A172 (cell line): ENCODE measurements at places on chromosomes 5 and 9. TPM values are rescaled to one million over a fixed set of nuclear protein-coding genes. Genes with fewer than 3 reads are reported as not detected.

- no peak for DNase-seq
Observed at GRCh38 chr5:27220752-27221151, 182.4 kb upstream of the CDH9 start.

DNA sequence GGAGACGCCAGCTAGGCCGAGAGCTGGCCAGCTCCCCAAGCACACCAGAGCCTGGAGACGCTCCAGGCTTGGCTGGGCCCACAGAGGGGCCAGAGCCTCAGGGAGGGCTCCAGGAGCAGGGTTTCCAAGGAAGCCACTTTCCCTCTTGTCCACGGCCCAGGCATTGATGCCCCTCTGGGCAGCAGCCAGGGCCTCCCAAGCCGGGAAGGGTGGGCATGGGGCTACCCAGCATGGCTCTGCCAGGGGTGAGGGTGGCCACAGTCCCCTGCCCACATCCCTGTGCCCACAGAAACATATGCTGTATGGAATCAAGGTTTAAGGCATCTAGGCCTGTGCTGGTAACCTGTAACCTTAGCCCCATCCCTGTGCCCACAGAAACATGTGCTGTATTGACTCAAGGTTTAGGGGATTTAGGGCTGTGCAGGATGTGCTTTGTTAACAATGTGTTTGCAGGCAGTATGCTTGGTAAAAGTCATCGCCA, 1.5 kb upstream of the DPP7 start:
- no peak for DNase-seq

GRCh38 chr5:178548746-178549145, 41.4 kb downstream of the COL23A1 start:
- no peak for DNase-seq

DNA sequence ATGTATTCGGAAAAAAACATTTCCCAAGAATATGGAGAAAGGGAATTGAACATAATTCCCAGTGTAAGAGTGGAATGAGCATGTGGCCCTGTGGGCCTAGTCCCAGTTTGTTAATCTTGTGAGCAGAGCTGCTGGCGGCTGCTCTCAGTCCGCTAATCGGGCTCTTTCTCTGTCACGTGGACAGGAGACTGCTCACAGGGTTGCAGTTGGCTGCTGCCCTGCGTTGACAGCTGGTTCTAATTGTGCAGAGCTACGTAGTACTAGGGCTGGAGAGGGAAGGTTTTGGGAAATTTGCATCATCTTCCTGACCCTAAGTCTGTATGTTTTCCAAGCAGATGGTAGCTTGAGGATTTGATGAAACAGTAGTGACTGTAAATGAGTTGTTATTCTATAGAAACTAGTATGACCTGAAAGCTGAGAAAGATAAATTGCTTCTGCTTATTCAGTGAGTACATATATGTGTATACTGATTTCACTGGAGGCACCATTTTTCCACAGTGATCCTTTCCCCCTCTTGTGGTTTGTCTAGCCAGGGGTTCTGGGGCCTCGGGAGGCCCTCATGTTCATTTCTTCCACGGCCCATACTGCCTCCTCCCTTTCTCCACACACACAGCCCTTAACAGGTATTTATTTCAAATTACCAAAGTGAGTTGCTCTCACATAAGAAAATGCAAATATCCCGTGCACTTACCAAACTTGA, 100.6 kb downstream of the ANGPTL2 start:
- DNase-seq, result no peak

GRCh38 chr9:106772523-106773290, 90.3 kb upstream of the ZNF462 start:
- no peak for DNase-seq

DNA sequence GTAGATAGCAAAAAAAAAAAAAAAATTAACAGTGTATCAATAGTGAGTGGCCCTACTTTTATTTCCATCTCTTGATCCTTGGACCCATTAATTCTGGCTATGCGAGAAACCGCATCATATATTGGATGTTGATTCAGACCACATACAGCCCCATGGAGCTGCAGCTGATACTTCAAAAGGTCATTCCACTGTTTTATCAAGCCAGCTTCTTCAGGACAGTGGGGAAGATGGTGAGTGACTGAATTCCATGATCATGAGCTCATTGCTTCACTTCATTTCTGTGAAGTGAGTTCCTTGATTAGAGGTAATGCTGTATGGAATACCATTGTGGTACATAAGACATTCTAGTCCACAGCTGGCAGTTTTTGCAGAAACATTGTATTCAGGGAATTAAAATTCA, 222.9 kb upstream of the MEF2C start:
- DNase-seq, result peak; percentile 16

DNA sequence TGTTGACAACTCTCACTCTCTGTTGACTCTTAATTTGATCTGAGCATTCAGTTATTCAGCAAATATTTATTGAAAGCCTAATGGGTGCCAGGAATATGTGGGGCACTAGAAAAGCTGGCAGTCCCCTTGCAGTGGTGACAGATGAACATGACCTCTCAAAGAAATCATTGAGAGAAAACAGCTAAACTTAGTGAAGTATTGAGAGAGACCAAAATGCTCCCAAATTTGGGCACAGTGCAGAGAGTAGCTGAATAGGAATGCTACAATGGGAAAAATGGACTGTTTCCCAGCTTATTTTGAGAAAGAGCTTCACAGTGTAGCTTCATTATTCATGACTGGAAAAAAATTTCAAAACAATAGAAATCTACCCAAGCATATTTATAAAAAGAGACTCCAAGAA, 257.9 kb downstream of the SGCD start:
- DNase-seq, result no peak

DNA sequence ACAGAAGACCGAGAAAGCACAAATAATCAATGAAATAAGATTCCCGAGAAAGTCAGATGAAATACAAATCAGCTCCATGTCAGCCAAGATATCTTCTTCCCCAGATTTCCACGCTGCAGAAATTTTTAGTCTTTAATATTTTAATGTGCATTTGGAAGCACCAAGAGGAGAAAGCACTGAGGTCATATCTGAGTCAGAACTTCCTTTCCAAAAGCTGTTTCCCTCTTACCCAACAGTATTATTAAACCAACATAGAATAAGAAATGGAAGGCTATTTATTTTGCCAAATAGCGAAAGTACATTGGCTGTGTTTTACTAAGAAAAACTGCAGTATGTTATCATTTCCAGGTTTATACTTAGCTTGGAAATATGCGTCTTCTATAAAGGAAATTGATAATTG, 772.1 kb upstream of the CDH9 start:
- DNase-seq, result peak; percentile 26

- no peak for DNase-seq
Observed at GRCh38 chr5:173866858-173867679, 21.1 kb upstream of the CPEB4 start.

Gene GPR151
- total RNA-seq, result not detected in 2 replicates

DNA sequence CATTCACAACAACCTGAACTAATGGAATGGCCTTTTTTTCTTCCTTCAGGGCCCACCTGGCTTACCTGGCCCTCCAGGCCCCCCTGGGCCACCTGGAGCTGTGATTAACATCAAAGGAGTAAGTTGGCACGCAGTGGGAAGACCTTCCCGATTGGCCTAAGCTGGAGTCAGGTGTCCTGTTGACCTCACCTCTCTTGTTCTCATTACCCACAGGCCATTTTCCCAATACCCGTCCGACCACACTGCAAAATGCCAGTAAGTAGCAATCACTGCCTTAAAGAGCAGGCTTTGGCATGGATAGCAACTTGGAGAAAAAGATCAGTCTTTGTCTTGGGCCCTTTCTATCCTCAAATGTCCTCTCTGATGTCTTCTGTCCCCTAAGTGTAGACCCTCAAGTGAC, 55.3 kb upstream of the TGFBR1 start:
- DNase-seq, result no peak

Gene SIMC1
- 11.8 and 13.2 TPM in 2 replicates for total RNA-seq

Gene KYAT1
- 15.5 and 19.5 TPM in 2 replicates for total RNA-seq

Gene CAMK4
- total RNA-seq, result 8.1 and 12.9 TPM in 2 replicates

- DNase-seq, result peak; percentile 23
Observed at GRCh38 chr9:18791074-18791473, 241.9 kb downstream of the SAXO1 start.

GRCh38 chr5:80569961-80570786, at the start of gene ANKRD34B:
TSS of gene ANKRD34B (minus strand) at chr5:80570280. CDS start at chr5:80560019, 10,261 bp downstream.
- no peak for DNase-seq

- no peak for DNase-seq
Observed at GRCh38 chr9:16103620-16104397, 551.0 kb downstream of the CCDC171 start.

GRCh38 chr9:616694-617093, 224.8 kb upstream of the DMRT1 start:
- no peak for DNase-seq

GRCh38 chr5:1524799-1525623, 1.3 kb upstream of the LPCAT1 start:
- DNase-seq, result no peak

DNA sequence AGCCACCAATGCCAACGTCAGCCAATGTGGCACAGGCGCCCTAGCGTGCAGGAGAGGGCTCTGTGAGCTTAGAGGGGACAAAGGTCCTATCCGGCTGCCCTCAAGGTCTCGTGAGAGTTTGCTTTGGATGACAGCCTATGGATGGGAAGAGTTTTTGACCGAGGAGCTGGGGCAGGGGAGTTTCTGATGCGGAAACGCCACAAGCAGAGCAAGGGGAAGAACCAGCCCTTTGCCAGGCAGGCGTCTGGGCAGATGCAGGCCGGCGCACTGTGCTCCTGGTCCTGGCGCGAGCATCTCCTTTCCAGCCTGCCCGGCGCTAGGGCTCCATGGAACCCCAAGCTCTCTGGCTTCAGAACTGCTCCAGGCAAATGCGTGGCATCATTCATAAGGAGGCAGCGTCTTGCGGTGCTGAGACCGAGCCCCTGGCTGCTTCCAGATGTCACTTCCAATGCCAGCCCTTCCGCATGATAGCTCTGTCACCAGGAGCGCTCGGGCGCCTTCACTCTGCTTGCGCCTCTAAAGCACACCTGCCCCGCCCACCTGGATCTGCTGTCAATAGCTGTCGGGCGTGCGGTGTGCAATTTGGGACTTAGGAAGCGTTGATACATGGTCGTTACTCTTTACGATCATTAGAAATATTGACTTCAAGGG, 374.9 kb upstream of the IRX1 start:
- DNase-seq, result no peak

GRCh38 chr5:15492545-15492944, 7.4 kb upstream of the FBXL7 start:
- DNase-seq, result no peak

DNA sequence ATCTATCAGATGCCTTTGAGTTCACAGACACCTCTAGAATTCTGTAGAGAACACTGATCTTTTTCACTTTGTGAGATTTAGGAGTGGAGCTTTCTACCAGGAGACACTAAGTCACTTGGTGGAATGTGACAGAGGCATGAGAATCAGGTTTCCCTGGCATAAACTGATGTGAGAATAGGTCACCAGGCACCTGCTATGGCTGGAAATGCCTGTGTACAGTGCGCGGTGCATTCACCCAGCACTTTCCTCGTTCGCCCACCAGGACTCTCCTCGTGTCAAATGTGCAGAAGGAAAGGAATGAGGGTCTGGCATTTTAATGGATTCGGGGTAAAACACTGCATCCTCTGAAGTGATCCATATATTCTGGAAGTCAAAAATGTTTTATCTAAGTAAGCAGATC, 281.8 kb upstream of the TUT7 start:
- DNase-seq, result no peak

GRCh38 chr9:127525401-127526188, 74.3 kb downstream of the LRSAM1 start:
- DNase-seq, result peak; percentile 68

DNA sequence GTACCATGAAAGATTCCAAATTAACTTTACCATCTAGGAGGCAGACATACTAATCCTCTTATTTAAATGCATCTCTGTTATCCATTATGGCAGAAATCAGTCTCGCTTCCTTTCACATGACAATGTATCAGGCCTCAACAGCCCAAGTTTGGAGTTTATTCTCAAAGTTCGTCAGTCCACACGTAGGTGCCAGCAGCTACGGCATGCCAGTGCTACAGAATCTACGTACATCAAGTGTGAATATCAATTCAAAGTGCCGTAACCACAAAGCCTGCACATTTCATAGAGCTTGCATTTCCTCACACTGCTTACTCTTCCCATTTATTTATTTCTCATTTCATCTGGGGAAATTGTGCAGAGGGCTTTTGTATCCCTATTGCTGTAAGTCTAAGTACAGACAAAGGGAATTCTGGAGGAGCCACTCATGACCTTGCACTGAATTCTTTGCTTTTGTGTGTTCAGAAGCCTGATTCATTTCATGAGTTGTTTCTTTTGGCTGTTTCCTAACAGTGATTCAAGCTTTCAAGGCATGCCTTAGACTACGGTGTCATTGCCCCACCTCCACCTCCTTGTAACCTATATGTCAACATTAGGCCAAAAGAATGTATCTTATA, 10.0 kb downstream of the ENC1 start:
- peak; percentile 84 for DNase-seq

Gene PCDHGA12
- total RNA-seq, result 0.31 TPM in 1 of 2 replicates, not detected in the other

Gene PLPP7
- 0.14 and 1.0 TPM in 2 replicates for total RNA-seq

- DNase-seq, result peak; percentile 89
Observed at GRCh38 chr9:82810915-82811314, 252.0 kb downstream of the RASEF start.

Gene FLT4
- total RNA-seq, result 9.8 and 11.5 TPM in 2 replicates

DNA sequence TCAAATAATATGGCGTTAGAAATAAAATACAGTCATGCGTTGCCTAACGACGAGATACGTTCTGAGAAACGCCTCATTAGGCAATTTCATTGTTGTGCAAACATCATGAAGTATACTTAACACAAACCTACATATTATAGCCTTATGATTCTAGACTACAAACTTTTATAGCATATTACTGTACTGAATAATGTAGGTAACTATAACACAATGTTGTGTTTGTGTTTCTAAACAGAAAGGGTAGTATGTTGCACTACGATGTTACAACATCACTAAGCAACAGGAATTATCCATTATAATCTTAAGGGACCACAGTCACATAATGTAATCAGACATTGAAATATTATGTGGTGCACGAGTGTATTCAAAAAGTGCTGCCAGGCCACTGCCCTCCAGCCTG, 3.0 kb upstream of the SMC2 start:
- no peak for DNase-seq

GRCh38 chr5:134111741-134112647, 2.5 kb upstream of the TCF7 start:
- peak; percentile 60 for DNase-seq

DNA sequence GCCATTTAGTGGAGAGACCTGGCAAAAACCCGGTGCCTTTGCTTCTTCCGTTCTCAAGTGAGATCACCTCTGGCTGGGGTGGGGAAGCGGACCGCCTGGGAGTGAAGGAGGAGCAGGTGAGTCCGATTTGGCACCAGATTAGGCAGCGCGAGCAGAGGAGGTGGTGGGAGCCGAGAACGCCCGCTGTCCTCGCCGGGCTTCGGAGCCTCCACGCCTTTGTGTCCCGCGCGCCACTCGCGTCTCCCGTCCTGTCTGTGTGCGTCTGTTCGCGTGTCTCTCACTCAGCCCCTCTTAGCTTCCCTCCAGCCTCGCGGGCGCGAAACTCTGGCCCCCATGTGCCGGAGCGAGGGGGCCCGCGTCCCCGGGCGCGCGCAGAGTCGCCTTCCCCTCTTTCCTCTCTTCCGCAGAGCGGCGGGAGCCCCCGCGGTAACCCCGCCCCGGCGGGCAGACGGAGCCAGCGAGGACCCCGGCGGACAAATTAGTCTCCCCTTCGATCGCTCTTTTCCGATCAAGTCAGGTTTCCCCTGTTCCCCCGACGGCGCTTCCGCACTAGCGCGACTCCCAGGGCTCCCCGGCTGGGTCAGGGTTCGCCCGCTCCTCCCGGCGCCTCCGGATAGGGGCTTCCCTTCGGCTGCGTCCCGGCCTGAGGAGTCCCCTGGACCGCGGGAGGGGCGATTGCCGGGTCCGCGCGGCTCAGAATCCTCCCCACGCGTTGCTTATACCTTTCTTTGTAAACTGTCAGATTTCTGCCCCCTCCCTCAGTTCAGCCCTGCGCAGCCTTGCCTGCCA, 7.1 kb downstream of the POU4F3 start:
- no peak for DNase-seq

Gene BARHL1
- total RNA-seq, result not detected in 2 replicates
